Upper lobe of left lung (tissue), 6 donors: ENCODE measurements at places on chromosomes 4 and X.

- no peak for DNase-seq
These were observed 126.3 kb downstream of the GPAT3 start for GRCh38 chr4:83662204-83662603.

DNA sequence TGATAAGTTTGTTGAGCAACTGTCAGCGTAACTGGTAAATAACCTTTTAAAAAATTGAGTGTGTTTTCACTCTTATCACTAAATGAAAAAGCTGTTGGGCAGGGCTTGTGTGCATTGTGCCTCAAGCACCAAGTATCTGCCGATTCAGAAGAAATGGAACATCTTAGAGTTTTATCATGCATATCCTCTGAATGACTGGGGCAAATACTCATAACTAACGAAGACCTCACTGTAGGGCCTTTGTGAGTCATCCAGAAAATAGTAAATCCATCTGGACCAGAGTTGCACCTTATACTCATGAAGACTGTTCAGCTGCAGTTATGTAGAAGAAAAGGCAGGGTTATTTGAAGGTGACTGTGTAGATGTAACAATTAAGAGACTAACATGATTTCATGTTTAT, 222.1 kb downstream of the CAMK2D start:
- no peak for DNase-seq

- DNase-seq = no peak
These were observed 151.3 kb downstream of the DCLK2 start for GRCh38 chr4:150229520-150229919.

DNA sequence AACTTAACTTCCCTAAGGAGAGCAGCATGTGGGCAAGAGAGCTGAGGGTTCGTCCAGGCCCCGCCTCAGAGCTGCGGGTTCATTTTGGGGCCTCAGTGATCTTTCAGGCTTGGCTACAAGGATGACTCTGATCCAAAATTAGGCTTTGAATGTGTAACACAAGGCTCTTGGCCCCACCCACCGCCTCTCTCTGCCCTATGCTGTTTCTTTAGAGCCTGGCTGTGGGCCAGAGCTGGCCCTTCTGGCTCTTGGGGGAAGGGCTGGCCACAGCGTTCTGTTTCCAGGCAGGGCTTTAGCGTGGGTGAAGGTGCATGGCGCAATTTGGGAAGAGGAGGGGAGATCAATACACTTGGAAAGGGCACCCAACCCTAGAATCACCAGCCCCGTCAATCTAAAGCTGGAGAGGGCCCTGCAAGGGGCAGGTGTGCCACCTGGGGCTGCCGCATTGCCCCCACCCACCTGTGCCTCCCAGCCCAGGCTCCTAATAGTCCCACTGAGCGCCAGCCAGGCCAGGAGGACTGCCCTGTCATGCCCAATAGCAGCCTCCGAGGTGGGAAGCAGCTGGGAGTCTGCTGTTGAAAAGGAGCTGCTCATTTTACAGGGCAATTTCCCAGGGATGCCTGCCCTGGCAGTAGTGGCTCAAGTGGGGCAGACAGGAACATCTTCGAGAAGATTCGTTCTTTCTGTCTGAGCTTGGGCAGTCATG, 84.5 kb upstream of the MAML3 start:
- peak; percentile 57 for DNase-seq

DNA sequence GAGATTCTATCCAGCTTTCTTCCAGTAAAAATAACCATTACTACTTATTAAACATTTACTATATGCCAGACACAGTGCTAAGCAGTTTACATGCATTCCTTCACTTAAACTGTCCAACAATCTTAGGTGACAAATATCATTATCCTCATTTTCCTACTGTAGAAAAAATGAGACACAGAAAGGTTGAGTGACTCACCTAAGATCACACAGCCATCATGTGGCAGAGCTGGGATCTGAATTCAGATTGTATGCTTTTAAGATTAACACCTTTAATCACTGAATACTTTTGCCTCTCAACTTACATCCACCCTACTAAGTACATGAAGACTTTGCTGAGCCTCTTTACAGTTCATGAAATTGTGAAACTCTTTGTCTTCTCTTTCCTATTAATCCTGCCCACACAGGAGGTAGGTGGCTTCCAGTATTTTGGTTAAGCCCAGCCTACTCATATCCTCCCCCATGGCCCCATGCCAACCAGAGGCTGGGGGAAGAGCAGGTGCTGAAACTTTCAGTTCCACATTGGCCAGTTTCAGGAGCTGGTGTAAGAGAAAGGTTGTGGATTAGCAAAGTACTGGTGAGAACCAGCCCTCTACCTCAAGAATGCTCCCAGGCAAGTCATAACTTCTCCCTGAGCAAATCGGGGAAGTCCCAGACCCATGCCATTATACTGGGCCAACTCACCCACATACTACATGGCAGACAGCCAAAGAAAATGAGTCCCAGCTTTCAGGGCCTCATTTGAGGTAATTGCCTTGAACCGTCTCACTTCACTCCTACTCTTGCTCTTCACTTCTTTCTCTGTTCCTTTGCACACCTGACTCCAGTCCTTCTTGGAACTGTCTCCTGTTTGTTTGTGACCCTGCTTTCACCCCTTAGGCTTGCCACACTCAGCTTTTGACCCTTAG, 211.1 kb downstream of the GUCY2F start:
- DNase-seq = no peak

DNA sequence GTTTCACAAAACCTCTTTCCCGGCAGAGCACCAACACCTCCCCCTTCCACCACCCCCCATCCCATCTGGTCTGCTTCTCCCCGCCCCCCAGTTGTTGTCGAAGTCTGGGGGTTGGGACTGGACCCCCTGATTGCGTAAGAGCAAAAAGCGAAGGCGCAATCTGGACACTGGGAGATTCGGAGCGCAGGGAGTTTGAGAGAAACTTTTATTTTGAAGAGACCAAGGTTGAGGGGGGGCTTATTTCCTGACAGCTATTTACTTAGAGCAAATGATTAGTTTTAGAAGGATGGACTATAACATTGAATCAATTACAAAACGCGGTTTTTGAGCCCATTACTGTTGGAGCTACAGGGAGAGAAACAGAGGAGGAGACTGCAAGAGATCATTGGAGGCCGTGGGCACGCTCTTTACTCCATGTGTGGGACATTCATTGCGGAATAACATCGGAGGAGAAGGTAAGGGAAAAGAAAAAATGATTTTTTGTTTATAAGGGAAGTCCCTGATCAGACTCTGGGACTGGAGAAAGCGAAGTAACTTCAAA, at the start of gene PDGFRA:
PDGFRA (plus strand) TSS at position 333 of the 541 bp plus-strand sequence. CDS start 29,476 bp downstream, outside the sequence.
- DNase-seq = no peak

- DNase-seq = no peak
These were observed 96.3 kb upstream of the NOCT start for GRCh38 chr4:138919094-138919936.

- DNase-seq = peak; percentile 70
These were observed 28.2 kb upstream of the HUWE1 start for GRCh38 chrX:53714580-53715345.

DNA sequence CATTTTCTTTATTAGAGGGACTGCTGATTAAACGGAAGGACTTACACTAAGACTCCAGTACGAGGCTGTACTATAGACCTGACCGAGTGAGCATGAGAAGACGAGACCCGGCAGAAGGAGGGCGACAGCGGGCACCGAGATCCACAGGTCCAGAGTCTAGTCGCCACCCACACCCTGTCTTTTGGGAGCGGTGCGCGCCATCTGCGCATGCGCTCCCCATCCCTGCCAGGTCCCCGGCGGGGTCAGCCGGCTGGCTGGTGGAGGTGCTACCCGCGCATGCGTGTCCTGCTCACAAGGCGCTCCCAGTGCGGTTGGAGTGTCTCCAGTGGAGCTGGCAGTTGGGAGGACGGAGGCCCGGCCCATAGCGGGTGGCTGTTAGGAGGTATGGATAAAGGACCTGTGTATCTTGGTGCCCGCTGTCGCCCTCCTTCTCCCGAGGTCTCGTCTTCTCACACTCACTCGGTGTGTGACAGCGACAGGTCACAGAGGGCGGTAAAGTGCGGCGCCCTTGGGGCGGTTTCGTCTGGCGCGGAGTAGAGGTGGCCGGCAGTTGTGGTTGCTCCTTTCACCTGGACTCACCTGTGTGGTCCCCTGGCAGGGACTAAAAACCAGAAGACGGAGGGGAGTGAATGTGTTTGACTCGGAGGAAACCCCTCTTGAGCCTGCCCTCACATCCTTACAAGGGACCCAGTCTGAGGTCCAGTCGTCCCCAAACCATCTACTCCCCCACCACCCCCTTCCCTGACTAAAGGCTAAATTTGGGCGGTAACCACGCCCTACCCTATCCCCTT, 7.6 kb upstream of the HSD17B10 start:
- DNase-seq = peak; percentile 88

DNA sequence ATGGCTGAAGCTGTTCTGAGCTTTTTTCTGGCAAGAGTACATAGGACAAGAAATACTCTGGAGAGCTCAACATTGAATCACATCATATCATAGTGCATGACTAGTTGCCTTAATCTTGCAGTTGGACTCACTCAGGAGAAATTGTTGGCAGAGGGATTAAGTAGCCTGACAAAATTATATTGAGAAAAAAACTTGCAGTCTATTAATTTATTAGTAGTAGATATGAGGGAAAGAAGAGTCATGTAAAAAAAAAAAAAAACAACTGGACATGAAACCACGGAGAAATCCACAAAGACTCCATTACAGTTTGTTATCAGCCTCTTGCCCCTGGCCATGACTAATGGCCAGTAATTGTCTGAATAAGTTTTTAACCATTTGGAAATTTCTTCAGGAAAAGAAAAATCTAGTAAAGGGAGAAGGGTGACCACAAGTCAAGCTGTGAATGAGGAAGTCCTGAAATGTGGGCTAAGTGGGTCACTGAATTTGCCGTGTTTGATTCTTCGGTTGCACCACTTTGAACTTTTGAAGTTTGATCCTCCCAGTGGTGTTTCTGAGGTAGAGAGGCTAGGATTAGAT, 45.6 kb downstream of the FHL1 start:
- DNase-seq = no peak

GRCh38 chr4:64520421-64520820, 111.2 kb upstream of the TECRL start:
- no peak for DNase-seq

DNA sequence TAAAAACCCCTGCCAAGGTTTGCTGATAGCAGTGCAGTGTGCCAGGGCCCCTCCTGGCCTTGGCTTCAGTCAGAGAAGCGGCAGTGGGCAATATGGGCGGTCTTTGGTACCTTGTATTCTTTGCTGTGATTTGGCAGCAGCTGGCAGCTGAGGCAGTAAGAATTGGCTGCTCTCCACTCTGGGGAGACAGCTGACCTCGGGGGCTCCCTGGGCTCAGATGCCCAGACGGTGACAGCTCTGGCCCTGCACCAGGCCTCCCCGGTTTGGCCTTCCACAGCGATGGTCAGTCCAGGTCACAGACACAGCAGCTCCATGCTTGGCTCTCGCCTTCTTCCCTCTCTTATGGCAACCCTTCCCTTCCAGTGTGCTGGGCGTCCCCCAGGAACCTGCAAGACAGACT, 330.9 kb downstream of the BCOR start:
- no peak for DNase-seq
